Activated CD4-positive, alpha-beta T cell treated with anti-CD3 and anti-CD28 coated beads for 36 hours (primary cell): ENCODE measurements at places on chromosomes 6 and 20. TPM values are rescaled to one million over a fixed set of nuclear protein-coding genes. Genes with fewer than 3 reads are reported as not detected.

- peaks cover 10% of the 10 kb centered on the region for H3K4me1 ChIP-seq
- peak; percentile 30 for DNase-seq
- H3K36me3 ChIP-seq, result peaks cover 6% of the 10 kb centered on the region
- peak overlapping the region; percentile 87 for H3K27ac ChIP-seq
These were observed 47.7 kb downstream of the AKAP7 start for GRCh38 chr6:131182991-131183425.

DNA sequence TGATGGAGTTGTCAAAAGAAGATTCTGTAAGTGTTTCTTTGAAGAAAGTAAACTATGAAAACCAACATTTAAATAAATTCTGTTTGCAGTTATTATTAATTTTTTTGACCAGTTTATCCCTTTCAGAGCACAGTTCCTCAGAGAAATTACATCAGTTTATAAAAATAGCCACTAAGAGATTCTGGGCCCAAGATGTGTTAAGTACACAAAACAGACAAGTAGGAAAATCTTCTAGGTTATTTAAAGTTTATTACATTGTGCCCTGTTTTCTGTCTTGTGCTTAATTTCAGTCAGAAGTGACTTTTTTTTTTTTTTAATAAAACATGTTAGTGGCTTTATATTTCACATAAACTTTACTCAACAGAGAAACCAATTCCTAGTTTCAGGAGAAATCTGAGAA is 72.3 kb downstream of the ECT2L start:
- H3K4me1 ChIP-seq, result peaks cover 22% of the 10 kb centered on the region
- no peaks in the 10 kb centered on the region for H3K36me3 ChIP-seq
- no peak overlapping the region for H3K4me3 ChIP-seq

GRCh38 chr20:48066246-48066645 is 281.0 kb upstream of the SULF2 start:
- no peaks in the 10 kb centered on the region for H3K36me3 ChIP-seq
- DNase-seq, result no peak
- H3K4me1 ChIP-seq, result no peaks in the 10 kb centered on the region
- peaks cover 2% of the 10 kb centered on the region for H3K27me3 ChIP-seq

- H3K4me1 ChIP-seq, result peaks cover 42% of the 10 kb centered on the region
- peaks cover 23% of the 10 kb centered on the region for H3K36me3 ChIP-seq
These were observed 159.3 kb downstream of the NFATC2 start for GRCh38 chr20:51382986-51383821.

DNA sequence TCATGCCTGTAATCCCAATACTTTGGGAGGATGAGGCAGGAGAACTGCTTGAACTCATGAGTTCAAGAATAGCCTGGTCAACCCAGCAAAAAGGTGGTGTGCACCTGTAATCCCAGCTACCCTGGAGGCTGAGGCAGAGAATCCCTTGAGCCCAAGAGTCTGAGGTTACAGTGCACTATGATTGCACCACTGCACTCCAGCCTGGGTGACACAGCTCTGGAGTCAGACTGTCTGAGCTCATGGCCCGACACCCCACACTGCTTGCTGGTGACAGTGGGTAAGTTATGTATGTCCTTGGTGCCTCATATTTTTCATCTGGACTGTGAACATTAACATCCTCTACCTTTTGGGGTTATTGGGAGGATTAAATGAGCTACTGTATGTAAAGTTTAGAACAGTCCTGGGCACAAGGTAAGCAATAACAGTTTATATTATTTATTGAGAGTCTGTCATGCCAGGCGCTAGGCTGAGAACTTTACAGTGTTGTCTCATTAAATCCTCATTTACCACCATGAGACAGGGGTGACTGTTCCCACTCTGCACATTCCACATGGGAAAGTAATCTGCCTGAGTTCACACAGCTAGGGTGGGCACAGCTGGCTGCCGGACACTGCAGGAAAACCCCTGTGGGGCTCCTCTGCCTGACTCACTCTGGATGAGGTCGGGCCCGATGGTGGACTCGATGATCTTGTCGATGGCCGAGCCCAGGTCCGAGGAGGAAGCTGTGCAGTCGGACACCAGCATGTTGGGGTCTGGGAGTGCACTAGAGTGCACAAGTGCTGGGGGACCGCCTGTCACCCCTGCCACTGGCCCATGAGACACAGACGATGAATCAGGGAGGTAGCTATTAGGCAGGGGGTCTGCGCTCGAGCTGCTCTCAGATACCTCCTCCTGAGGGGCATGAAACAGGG is 2.9 kb downstream of the ZNF335 start:
- peak overlapping the region; percentile 94 for H3K4me3 ChIP-seq
- no peaks in the 10 kb centered on the region for H3K27me3 ChIP-seq
- H3K36me3 ChIP-seq, result peaks cover 35% of the 10 kb centered on the region
- no peak for DNase-seq
- H3K4me1 ChIP-seq, result peaks cover 22% of the 10 kb centered on the region

DNA sequence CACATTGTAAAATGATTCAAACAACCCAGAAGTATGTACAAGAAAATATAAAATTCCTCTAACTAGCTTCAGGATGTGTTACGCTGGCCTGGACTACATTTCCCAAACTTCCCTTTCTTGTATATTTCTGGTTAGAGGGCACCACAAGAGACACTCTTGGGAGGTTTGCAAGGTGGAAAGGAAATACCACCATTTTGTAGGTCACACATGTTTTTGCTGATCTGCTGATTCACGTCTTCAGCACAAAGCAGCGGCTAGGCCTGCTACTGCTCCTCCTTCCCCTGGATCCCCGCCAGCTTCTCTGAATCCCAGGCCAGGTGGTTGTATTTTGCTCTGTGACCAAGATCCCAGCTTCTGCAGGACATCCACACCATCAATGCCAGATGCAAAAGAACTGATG is 104.2 kb downstream of the AGPAT4 start:
- no peak overlapping the region for H3K27ac ChIP-seq
- no peaks in the 10 kb centered on the region for H3K27me3 ChIP-seq
- no peak overlapping the region for H3K4me3 ChIP-seq
- no peaks in the 10 kb centered on the region for H3K4me1 ChIP-seq

- no peak overlapping the region for H3K4me3 ChIP-seq
- no peaks in the 10 kb centered on the region for H3K4me1 ChIP-seq
- no peak overlapping the region for H3K27ac ChIP-seq
- no peaks in the 10 kb centered on the region for H3K36me3 ChIP-seq
These were observed 16.1 kb upstream of the THBD start for GRCh38 chr20:23065266-23066201.

DNA sequence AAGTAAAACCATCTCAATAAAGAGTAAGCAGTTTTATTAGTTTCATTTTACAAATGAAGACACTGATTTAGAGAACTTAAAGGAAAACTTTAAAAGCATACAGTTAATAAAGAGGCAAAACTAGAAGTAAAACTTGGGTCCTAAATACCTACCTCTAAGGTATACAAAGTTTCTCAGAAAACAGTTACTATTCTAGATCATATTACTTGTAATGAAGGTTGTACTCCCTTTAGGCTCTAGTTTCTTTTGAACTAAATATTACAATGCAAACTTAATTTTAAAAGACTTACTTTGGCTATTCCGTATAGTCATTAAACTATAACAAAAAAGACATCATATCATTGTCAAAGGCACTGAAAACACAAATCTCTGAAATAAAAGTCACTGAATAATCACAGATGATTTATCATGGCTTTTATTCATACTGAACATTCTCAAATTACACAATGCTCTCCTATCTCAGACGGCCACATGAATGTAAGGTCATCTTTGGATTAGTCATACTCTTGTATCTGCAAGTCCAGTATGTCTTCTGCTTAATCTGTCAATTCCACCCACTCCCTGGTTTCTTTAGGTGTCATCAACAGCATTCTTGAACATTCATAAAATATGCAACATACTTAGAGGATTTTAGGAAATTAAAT is 361.6 kb upstream of the RUNX2 start:
- H3K27ac ChIP-seq, result no peak overlapping the region
- no peak for DNase-seq
- no peaks in the 10 kb centered on the region for H3K36me3 ChIP-seq
- no peak overlapping the region for H3K4me3 ChIP-seq
- peaks cover 23% of the 10 kb centered on the region for H3K4me1 ChIP-seq

GRCh38 chr6:156169371-156169770 is 607.8 kb upstream of the ARID1B start:
- no peaks in the 10 kb centered on the region for H3K36me3 ChIP-seq
- H3K27me3 ChIP-seq, result no peaks in the 10 kb centered on the region
- H3K4me3 ChIP-seq, result no peak overlapping the region
- no peak for DNase-seq
- peaks cover 55% of the 10 kb centered on the region for H3K4me1 ChIP-seq
- H3K27ac ChIP-seq, result no peak overlapping the region

DNA sequence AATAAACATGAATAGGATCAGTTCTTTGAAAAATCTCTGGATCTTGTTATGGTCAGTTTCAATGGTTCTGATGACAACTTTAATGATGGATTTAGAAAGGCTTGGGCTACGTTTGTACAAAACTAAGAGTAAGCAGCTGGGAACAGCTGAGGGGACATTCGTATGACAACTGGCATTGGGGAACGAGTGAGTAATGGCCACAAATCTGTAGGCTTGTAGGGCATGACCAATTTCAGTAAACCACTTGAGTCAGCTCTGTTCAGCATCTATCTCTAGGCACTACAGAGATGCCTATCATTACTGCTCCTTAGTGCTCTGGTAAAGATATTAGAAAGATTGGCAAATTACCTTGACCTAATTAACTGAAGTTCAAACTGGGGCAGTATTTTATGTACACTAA is 1375.6 kb downstream of the EPHA7 start:
- DNase-seq, result no peak
- no peak overlapping the region for H3K4me3 ChIP-seq
- H3K27ac ChIP-seq, result no peak overlapping the region
- H3K36me3 ChIP-seq, result no peaks in the 10 kb centered on the region

DNA sequence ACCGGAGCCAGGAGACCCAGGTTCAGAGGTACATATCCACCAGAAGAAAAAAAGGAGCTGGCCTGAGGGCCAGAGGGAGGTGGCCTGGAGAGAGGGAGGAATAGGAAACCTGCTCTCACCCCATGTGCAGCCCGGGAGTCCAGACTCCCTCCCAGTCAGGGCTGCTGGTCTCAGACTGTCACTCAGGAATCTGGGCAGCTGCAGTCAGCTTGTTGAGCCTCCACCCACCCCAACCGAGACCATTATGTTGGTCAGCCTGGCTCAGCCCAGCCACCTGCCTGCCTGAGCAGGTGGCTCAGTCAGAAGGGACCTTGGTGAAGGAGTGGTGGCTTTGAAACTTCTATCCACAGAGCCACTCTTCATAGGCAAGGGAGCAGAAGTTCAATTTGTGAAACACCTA is 53.3 kb upstream of the EPB41L1 start:
- H3K27ac ChIP-seq, result no peak overlapping the region
- no peak for DNase-seq
- peaks cover 2% of the 10 kb centered on the region for H3K4me1 ChIP-seq

DNA sequence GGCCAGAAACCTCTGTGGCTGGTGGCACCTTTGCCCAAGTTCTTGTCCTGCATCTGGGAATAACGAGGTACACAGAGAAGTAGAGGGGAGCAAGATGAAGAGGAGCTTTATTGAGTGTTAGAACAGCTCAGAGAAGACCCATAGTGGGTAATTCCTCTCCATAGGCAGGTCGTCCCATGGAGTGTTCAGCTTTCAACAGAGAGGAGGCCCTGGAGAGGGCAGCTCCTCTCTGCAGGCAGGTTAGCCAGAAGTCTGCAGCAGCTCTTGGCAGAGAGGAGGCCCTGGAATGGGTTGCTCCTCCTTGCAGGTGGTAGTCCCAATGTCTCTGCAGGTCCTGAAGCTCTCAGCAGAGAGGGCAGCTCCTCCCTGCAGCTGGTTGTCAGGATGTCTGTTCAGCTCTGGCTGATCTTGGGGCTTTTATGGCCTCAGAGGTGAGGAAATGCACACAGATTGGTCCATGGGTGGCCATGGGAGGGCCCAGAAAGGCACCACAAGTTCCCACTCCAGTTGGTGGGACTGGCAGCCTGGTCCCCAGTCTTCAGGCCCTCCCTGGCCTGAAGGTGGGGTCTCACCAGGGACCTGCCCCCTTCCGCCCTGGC is 89.0 kb downstream of the IPCEF1 start:
- peaks cover 28% of the 10 kb centered on the region for H3K4me1 ChIP-seq
- DNase-seq, result no peak
- H3K27ac ChIP-seq, result no peak overlapping the region
- no peak overlapping the region for H3K4me3 ChIP-seq

GRCh38 chr20:17911927-17912326 is 56.7 kb downstream of the SNX5 start:
- no peaks in the 10 kb centered on the region for H3K4me1 ChIP-seq
- DNase-seq, result no peak
- H3K4me3 ChIP-seq, result no peak overlapping the region

- no peaks in the 10 kb centered on the region for H3K4me1 ChIP-seq
- DNase-seq, result no peak
- no peaks in the 10 kb centered on the region for H3K36me3 ChIP-seq
- H3K27me3 ChIP-seq, result no peaks in the 10 kb centered on the region
- H3K4me3 ChIP-seq, result no peak overlapping the region
These were observed 134.6 kb downstream of the GRM4 start for GRCh38 chr6:34011264-34011663.

- peak overlapping the region; percentile 83 for H3K27ac ChIP-seq
- no peaks in the 10 kb centered on the region for H3K27me3 ChIP-seq
- no peak for DNase-seq
- H3K4me1 ChIP-seq, result peaks cover 36% of the 10 kb centered on the region
- no peaks in the 10 kb centered on the region for H3K36me3 ChIP-seq
These were observed 271.8 kb downstream of the PRL start for GRCh38 chr6:22024973-22025467.

DNA sequence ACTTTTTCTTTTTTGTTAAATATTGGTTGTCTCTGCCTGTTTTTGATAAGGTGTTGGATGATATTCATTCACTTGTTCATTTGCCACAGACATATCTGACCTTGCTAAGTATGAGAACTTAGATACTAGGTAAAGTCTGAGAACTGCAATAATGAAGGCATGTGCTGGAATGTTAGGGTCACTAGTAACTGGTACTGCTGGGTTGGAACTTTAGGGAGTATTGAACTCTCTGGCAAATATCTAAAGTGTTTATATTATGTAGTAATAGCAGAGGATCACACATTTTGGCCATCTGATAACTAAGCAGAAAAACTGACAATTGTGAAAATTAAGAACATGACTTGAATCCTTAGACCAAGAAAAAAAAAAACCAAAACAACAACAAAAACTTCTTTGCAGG is 162.7 kb downstream of the MEI4 start:
- no peaks in the 10 kb centered on the region for H3K27me3 ChIP-seq
- no peaks in the 10 kb centered on the region for H3K4me1 ChIP-seq
- H3K4me3 ChIP-seq, result no peak overlapping the region
- no peak for DNase-seq

- no peaks in the 10 kb centered on the region for H3K27me3 ChIP-seq
- H3K36me3 ChIP-seq, result no peaks in the 10 kb centered on the region
These were observed 28.9 kb upstream of the CCR6 start for GRCh38 chr6:167093922-167094432.

- H3K27me3 ChIP-seq, result no peaks in the 10 kb centered on the region
- no peak overlapping the region for H3K27ac ChIP-seq
- H3K4me3 ChIP-seq, result no peak overlapping the region
- H3K4me1 ChIP-seq, result no peaks in the 10 kb centered on the region
- H3K36me3 ChIP-seq, result no peaks in the 10 kb centered on the region
These were observed 384.4 kb upstream of the RNF217 start for GRCh38 chr6:124577734-124578281.

GRCh38 chr6:25290306-25291060 is 11.3 kb downstream of the CARMIL1 start:
- no peaks in the 10 kb centered on the region for H3K27me3 ChIP-seq
- H3K36me3 ChIP-seq, result no peaks in the 10 kb centered on the region
- peaks cover 3% of the 10 kb centered on the region for H3K4me1 ChIP-seq
- no peak overlapping the region for H3K4me3 ChIP-seq

GRCh38 chr20:47502271-47503239 is 868 bp downstream of the NCOA3 start:
- peak overlapping the region; percentile 99 for H3K4me3 ChIP-seq
- peaks cover 47% of the 10 kb centered on the region for H3K36me3 ChIP-seq
- peak overlapping the region; percentile 95 for H3K27ac ChIP-seq
- peaks cover 61% of the 10 kb centered on the region for H3K4me1 ChIP-seq
- H3K27me3 ChIP-seq, result no peaks in the 10 kb centered on the region

The ALDH8A1 gene
- 0.67 TPM for total RNA-seq

The RNF182 gene
- total RNA-seq, result not detected

The RNF39 gene
- not detected for total RNA-seq
